ENCODE measurements at places on chromosomes 1 and 21.

DNA sequence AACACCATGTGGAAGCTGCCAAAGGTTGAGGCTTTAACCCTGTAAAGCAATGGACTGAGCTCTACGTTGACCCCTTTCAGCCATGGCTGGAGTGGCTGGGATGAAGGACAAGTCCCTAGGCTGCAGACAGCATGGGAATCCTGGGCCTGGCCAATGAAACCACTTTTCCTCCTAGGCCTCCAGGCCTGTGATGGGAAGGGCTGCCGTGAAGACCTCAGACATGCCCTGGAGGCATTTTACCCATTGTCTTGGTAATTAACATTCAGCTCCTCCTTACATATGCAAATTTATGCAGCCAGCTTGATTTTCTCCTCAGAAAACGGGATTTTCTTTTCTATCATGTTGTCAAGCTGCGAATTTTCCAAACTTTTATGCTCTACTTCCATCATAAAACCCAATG is 214.5 kb downstream of the RGS7 start:
- DNase-seq = no peak

DNA sequence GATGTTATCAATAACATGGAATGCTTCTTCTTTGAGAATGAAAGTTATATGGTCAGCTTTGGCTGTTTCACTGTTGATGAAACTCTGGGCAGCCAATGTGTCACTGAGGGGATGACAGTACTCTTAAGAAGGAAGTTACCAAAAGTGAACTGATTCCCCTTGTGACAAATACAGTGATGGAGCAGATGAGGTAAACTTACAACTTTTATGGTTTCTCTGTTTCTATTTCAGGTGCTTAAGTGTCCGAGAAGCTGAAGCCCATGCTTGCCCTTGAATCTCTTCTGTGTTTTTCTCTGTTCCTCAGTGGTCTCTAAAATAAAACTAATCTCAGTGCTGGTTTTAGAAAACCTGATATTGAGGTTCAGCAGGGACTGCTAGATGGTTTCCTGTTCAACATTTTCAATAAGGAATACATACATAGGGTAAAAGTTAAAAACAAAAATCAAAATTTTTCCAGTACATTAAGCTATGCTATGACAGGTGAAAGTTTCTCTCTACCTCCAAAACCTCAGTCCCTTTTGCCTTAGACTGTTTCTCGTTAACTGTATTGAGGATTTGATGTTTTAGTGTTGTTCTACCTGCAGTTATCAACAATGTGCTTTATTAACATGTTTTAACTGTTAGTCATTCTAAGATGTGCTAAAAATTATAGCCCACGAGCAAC is 454.4 kb upstream of the ADGRL4 start:
- DNase-seq = no peak

GRCh38 chr1:236287757-236288619 is 6.2 kb upstream of the ERO1B start:
- no peak for DNase-seq

DNA sequence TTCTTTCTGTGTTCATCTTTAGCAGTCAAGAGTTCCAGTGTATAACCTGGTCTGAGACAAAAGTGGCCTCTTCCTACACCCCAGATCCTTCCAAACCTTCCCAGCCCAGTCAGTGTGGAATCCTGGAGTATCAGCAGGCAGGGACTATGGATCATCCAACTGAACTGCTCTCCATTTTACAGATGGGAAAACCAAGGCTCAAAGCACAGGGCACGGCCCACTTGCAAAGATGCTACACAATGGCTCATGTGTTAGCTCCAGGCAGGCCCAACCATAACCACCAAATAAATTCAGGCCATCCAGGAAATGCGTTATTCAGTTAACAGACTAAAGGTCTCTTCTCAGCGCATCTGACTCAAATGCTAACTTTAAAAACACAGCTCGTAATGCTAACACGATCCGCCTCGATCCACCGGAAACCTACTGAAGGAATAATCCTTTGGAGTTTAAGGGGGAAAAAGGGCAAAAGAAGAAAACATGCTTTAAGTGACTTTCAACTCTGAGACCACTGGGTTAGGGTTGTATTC is 7.1 kb downstream of the GLIS1 start:
- no peak for DNase-seq

DNA sequence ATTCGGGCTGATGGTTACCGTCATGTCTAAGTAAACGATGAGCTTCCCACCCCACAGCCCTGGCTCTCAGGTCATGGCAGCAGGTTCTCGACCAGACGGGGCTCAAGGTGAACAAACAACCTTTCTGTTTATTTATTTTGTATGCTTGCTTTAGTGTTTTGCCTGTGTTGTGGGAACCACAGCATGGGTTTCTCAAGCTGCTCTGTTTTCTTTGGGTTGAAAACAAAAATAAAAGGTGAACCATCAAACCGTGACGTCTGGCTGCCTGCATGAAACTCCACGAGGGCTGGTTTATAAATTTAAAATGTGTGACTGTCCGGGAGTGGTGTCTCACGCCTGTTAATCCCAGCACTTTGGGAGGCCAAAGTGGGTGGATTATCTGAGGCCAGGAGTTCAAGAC is 28.0 kb downstream of the TMEM51 start:
- DNase-seq = no peak

GRCh38 chr1:56446531-56447098 is 132.7 kb downstream of the PLPP3 start:
- no peak for DNase-seq

DNA sequence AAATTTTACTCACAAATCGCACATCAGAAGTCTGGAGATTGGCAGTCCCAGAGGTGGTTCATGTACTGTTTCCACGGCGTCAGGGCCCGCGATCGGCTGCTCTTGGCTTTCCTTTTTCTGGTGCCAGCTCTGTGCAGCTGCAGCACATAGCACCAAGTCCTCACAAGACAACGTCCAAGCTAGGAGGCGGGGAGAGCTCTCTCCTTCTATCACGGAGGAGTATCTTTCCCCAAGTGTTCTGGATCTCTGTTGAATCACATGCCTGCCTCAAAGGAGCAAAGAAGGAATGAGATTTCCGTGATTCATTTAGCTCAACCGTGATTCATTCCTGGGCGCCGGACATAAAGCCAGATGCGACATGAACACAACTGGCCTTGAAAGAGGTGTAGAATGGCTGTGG is 25.5 kb downstream of the MT1HL1 start:
- no peak for DNase-seq

All from inflammatory macrophage treated with lipopolysaccharide for 4 hours (primary cell).